ENCODE measurements at places on chromosomes 3 and 15.

DNA sequence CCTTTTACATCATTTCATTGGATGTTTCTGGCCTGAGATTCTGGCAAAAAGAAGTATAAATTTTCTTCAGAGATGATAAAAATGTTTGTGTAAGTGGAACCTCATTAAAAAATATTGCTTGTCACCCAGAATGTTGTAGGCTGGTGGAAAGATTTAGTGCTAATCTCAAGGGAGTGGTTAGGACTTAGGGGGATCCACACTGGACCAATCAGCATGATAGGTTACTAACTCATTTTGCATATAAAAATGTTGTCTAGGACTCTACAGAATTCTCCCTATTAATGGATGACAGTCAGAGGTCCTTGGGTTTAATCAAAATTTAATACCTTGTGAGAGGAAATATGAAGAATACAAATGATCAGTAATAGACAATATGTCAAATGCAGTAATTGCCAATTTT, 108.6 kb upstream of the TNIK start:
- no peak for DNase-seq

- DNase-seq: no peak
These were observed 40.4 kb upstream of the CHRNB4 start for GRCh38 chr15:78681281-78682003.

DNA sequence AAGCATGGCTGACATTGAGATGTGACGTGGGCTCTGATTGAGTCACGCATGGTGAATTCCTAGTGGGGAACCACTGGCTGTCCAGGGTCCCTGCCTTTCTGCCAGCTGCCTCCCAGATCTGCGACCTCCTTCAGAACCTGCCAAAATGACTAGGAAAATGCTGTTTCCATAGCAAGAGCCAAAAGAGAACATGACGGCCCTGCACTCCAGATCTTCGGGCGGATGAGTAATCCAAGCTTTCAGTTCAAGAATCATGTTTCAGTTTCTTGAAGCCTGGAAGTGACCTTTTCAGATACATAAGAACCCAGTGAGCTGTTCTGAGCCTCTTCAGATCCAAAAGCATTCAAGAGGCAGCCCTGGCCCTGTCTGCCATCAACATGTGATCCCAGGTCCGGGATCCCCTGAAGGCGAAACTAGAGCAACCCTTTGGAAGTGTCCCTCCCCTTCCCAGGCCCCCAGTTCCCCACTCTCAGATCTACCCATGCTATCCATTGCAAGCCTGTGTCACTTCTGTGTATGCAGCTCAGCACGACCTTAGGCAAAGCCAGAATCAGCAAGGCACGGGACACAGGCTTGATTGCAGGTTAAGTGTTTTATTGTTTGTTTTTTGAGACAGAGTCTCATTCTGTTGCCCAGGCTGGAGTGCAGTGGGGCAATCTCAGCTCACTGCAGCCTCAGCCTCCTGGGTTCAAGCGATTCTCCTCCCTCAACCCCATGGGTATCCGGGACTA, 19.7 kb downstream of the ANKRD63 start:
- no peak for DNase-seq

- no peak for DNase-seq
These were observed 33.1 kb downstream of the RAB11A start for GRCh38 chr15:65902373-65902772.

DNA sequence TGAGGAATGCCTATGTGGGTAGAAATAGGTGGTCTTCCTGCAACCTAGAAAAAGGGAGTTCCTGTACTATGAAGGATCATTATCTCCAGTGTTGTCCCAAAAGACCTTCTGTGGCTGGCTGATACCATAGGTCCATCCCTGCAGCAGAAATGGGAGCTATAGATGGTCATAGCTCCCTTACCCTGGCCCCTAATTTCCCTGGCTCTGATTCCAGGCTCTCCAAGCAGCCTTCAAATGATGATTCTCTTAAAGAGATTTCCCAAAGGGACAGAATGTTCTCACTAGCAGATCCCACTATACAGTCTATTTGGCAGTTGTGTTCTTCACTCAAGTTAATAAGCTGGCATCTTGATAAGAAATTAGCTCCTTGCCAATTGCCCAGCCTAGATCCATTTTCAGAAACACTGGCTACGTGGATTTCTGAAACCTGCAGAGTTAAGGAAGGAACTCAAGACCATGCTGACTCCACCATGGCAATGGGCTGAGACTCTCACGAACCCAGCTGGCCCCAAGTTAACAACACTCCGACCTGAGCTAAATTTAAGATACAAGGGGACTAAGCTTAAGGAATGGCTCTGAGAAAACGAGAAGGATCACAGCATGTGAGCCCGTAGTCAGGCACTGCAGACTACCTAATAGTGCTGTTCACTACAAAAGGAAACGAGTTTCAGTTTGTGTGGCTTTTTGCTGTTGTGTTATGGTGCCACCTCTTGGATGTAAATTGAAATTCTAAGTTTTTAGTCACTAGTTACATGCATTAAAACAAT, 11.4 kb downstream of the C15orf40 start:
- peak; percentile 36 for DNase-seq

GRCh38 chr3:164465172-164465571, 613.1 kb downstream of the SI start:
- peak; percentile 63 for DNase-seq

- DNase-seq: no peak
These were observed 24.1 kb downstream of the SMAD3 start for GRCh38 chr15:67089217-67090193.

DNA sequence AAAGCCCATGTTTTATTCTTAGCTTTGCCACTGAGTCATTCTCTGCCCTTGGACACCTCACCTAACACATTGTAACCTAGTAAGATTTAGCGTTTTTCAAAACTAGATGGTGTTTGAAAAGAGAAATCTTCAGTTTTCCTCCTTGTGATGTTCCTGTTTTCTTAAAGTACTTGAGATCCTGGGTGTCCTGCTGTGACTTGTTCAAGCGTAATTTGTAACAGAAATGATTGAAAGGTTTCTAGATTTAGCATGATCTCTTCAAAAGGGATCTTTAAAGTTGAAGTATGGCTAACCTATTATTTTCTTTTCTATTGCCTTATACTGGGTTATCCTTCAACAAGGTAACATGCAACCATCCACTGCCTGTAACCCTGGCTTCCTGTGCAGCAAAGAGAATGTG, 32.6 kb upstream of the SPATA16 start:
- no peak for DNase-seq

- no peak for DNase-seq
These were observed 53.0 kb upstream of the CORO2B start for GRCh38 chr15:68525815-68526214.

DNA sequence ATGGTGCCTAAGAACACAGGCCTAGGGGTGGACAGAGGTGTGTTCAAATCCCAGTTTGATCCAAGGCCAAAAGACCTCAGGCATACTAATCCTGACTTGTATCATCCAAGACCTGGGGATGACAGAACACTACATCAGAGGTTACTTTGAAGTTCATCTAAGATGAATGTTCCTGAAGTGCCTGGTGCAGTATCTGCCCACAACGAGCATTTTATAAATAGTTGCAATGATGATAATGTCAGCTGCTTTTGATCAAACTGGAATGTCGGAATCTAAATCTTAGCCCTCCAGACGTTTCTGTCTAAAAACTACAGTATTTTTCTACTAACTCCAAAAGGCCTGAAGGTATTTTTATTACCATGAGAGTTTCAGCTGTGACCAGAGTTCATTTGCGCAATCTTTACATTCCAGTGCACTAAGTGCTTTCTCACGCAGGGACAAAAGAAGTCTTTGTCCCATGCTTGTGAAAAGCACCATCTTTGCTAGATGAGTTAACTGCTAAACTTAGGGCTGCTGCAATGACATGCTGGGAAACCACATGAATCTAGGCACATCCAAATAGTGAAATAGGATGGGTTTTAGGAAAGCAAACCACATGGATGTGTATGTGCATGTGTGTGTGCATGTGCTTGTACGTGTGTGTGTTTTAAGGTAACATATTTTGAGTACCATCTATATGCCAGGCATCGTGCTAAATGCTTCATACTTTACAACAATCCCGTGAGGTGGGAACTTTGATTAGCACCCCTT, 18.1 kb downstream of the ANXA2 start:
- peak; percentile 78 for DNase-seq

DNA sequence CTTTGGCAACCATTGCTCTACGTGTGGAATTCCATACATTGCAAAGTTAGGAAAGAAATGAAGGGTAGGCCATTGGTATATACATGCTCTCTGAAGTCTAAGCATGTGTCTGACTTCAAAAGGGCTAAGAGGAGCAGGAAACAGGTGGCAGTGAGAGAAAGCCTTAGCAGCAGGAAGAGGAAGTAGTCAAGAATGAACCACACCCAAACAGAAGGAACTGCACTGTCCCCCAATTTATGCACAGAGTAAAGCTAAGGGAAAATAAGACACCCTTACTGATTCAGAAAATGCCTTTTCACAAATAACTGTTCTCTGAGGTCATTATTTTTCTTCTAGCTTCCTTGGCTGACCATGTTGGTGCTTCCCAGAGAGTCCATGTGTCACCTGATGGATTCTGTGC, 575.4 kb downstream of the NTRK3 start:
- no peak for DNase-seq

Data from non-pigmented ciliary epithelial cell (primary cell).